ENCODE measurements at places on chromosomes 2 and 18. TPM values are rescaled to one million over a fixed set of nuclear protein-coding genes. Genes with fewer than 3 reads are reported as not detected.

Gene MRO
- total RNA-seq = 3.0 TPM

Gene UPP2
- total RNA-seq = 36.4 TPM

GRCh38 chr2:38381381-38382143, 4.5 kb upstream of the ATL2 start:
- no peak for DNase-seq

DNA sequence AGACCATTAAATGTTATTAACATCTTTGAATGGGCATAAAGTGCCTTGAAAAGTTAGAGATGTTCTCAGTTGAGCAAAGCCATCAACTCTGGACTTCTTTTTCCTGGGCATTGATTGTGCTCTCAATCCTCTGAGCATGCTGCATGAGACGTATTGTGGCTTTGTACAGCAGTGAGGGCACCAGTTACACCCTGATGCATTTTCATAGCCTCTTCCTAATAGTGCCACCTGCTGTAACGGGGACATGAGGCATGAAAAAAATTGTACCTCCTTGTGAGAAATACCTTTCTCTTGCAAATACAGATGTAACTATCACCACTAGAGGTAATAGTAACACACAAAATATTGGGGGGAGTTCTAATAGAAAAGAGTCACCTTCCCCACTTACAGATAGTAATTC, 697.5 kb downstream of the TMEM182 start:
- no peak for DNase-seq

- peak; percentile 65 for DNase-seq
These were observed 109.1 kb downstream of the SMAD7 start for GRCh38 chr18:48841381-48842258.

- DNase-seq = no peak
These were observed 11.3 kb downstream of the TMEM247 start for GRCh38 chr2:46490521-46491141.

- DNase-seq = no peak
These were observed 609.0 kb downstream of the IRS1 start for GRCh38 chr2:226190479-226191252.

Gene L3MBTL4
- 8.2 TPM for total RNA-seq

- no peak for DNase-seq
These were observed 10.2 kb upstream of the INPP4A start for GRCh38 chr2:98434492-98434891.

Gene CREG2
- total RNA-seq = not detected

DNA sequence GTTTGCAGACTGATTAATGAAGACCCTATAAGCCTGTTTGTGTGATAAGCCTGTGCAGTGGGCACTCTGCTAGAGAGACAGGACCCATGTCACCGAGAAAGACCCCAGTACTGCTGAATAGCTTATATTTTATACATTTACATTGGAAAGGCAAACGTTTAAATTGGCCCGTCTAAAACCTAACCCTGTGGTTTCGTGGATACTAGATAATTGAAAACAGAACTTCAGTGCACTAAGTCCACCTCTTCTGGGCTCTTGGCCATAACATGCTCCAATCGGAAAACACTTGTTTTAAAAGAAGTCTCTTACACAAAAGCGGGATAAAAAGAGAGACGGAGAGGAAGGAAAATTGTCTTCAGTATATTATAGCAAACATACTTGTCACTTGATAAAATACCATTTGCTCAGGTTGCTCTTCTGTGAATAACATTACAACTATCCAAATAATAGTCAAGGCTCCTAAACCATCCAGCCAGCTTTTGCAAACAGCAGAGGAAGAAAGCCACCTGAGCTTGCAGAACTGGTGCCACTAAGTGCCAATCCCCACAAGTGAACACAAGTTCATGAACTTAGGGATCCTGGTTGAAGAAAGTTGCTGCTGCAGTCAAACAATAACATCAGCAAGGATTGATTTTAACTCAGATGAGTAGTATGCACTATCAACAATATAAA, 218.4 kb upstream of the FN1 start:
- DNase-seq = no peak

Gene GPR35
- total RNA-seq = 0.71 TPM

Gene CTLA4
- total RNA-seq = not detected

Gene GULP1
- 4.4 TPM for total RNA-seq

Gene ASXL3
- 2.1 TPM for total RNA-seq

GRCh38 chr2:61380056-61380881, 90.6 kb downstream of the USP34 start:
- no peak for DNase-seq

DNA sequence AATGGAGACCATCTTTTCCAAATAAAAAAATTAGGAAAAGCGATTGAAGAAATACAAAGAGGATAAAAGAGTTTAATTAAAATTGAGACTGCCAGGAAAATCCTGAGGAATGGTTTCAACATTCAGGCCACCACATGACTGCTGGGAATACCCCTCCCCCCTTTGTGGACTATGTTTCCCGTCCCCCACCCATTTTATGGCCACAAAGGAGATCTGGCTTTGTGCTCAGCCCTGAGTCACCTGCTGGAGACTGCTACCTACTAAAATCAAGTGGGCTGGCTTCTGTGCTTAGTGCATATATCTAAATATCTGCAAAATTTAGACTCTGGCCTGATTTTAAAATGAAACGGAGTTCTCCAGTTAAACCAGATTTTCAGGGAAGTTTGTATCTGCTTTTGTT, 10.1 kb downstream of the RND3 start:
- DNase-seq = no peak

GRCh38 chr2:161954103-161954502, 119.9 kb downstream of the DPP4 start:
- no peak for DNase-seq

GRCh38 chr2:15271276-15271675, 289.9 kb downstream of the NBAS start:
- DNase-seq = no peak

Gene MOCOS
- 35.2 TPM for total RNA-seq

Gene LRRC30
- total RNA-seq = not detected

Gene RGPD8
- total RNA-seq = 6.2 TPM

- DNase-seq = no peak
These were observed 10.1 kb downstream of the KIF3C start for GRCh38 chr2:25972049-25972823.

DNA sequence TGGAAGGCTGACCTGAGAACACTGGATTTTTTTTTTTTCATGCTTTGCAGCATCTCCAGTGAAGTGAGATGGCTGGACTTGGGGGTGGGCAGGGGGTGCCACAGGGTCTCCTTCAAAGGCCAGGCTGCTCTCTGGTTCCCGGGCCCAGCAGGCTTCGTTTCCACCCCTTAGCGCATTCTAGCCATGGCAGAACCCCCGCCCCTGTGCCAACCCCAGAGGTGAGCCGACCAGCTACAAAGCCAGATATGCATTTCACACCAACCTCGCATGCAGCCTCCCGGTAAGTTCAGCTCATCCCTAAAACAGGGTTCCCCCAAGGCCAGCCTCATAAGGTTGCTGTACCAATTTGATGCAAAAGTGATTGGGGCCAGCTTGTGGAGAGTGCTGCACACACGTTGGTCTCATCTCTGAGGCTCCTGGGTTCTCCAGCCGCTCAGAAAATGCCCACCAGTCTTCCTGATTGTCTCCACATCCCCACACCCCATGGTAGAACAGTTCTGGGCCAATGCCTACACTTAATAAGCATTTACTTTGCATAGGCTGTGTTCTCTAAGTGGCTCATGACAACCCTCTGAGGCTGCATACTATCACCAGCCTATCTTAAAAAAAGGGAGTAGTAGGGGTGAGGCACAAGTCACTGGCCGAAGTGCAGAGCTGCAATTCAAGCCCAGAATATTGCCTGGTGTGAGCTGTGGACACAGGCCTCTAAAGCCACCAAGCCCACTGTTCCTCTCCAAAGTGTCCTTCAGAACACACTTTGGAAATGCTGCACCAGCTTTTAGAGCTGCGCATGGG, 23.3 kb downstream of the SMAD7 start:
- DNase-seq = no peak

GRCh38 chr2:158795195-158795924, at the start of gene DAPL1:
DAPL1 (plus strand) TSS chr2:158795317; CDS start chr2:158795373, 56 bp downstream.
- no peak for DNase-seq

DNA sequence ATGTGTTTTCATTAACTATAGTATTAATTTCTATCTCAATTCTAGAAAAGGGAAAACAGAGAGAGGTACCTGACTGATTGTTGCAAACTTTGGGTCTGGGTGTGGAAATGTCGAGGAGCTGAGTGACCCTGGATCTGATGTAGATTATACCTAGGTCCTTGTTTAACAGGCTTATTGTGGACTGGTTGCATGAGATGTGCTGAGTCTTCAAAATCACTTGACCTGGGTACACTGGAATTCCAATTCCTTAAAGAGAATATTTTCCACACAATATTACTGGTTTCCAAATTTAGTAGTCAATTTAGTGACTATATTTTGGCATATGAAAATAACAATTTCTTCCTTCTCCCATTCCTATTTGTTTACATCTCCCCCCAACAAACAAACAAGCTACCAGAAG, 13.6 kb downstream of the DUSP11 start:
- DNase-seq = no peak

GRCh38 chr2:64866797-64867196, 122.4 kb upstream of the SLC1A4 start:
- peak; percentile 65 for DNase-seq

GRCh38 chr18:11293794-11294193, 144.4 kb upstream of the PIEZO2 start:
- DNase-seq = no peak

Gene TMEM17
- total RNA-seq = 1.2 TPM

DNA sequence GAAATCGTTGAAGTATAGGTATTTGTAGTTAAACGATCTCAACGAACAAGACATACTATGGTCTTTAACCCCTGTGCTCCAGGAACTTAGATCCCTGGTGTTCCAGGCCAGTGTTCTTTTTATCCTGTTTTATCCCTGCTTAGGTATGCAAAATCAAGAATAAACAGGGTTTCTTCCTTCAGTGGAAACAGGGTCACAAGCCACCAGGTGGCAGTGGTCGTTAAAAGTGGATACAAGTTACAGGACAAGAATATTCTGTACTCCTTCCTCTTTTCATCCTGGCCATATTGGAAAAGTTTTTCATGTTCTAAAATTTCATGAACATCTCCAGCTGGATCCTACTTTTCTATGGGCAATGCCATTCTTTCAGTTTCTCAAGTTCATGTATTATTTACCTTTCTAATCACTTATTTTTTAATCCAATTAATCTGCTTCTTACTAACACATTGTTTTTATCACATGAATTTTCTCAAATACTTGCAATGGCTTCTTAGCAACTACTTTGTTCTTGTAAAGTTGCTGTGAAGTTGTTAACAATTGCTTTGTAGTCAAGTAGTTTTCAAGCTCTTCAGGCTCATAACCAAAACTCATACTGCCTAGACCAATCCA, 16.4 kb upstream of the HNMT start:
- DNase-seq = peak; percentile 72

Gene MOGAT1
- 8.1 TPM for total RNA-seq

- no peak for DNase-seq
These were observed 1879.4 kb upstream of the PIK3C3 start for GRCh38 chr18:40075616-40076015.

- no peak for DNase-seq
These were observed 7.3 kb upstream of the WDR33 start for GRCh38 chr2:127818241-127818640.

DNA sequence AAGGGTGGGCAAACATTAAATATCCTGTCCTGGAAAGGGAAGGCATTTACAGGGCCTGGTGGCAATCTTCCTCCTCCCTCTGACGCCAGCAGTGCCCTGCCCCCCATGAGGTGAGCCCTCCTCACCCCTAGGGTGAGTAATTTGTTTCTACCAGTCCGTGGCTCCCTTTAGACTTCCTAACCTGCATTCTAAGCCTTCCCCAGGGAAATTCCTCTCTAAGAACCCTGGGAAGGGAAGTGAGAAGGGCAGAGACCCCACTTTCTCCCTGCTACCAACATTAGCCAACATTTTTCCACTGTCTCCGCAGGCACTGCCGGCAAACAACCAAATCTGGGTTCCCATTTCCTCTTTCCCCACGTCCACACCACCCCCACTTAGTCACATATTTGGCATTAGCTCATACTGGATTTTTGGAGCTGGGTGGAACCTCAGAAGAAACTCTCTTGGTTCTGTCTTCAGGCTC, 69.3 kb downstream of the NRP2 start:
- no peak for DNase-seq

GRCh38 chr2:61658841-61659780, 121.0 kb upstream of the XPO1 start:
- no peak for DNase-seq

DNA sequence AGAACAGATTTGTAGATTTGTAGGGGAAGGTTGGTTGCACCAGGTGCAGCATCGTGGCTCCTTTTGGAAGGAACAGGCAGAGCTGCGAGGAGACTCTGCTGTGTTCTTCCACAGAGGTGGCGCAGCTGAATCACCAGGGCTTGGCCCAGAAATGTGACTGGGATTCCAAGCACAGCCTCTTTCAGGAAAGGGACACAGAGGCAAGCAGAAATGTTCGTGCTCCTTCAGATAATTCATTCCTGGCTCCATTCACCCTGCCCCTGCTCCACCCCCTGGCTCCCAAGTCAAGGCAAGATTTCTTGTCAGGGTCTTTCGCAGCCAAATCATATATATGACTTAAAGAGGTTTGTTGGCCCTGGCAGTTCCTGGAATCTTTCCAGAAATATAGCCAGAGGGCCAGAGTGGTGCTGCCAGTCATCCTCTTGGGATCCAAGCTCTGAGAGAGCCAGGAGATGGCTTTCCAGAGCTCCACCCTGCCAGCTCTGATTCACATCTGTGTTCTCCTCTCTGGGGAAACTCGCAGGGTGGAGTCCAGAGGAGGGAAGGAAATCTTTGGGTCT, 203.9 kb upstream of the TANK start:
- no peak for DNase-seq

DNA sequence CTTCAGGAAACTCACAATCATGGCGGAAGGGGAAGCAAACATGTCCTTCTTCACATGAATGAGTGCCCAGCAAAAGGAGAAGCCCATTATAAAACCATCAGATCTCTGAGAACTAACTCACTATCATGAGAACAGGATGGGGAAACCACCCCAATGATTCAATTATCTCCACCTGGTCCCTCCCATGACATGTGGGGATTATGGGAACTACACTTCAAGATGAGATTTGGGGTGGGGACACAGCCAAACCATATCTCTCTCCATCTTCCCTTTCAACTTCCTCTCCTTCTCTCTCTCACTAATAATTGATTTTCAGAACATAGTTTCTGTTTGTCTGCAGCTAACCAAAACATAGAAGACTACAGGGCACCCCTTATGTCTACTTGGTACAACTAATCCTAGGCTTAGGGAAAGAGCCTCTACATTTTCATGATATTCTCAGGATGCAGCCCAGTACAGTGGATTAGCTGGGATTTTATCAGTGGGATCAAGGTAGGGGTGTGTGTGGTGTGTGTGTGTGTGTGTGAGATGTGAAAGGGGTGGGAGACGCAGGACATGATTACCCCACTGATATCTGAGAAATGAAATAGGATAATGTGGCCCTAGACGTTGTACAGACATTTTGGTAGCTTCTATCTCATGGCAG, 2.8 kb upstream of the ATF2 start:
- no peak for DNase-seq

DNA sequence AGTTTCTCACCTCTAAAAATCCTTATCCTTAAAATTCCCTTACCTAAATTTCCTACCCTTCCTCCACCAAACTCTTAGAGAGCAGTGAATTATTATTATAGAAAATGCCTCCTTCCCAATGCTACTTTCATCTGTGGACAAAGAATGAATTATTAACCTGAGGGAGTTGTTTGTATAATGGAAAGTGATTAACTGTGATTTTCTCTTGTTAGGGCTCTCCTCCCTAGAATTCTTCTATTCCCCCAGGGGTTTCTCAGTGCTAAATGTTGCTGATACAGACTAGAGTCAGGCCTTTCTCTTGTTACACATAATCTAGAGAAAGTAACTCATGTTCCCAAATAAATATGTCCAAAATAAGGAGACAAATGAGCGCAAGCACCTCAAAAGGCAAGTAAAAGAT, 23.3 kb downstream of the EPB41L5 start:
- DNase-seq = no peak
